ENCODE measurements at places on chromosomes 3 and 15.
A peak's percentile ranks its signal among the peaks of the same experiment; 100 is the strongest.

DNA sequence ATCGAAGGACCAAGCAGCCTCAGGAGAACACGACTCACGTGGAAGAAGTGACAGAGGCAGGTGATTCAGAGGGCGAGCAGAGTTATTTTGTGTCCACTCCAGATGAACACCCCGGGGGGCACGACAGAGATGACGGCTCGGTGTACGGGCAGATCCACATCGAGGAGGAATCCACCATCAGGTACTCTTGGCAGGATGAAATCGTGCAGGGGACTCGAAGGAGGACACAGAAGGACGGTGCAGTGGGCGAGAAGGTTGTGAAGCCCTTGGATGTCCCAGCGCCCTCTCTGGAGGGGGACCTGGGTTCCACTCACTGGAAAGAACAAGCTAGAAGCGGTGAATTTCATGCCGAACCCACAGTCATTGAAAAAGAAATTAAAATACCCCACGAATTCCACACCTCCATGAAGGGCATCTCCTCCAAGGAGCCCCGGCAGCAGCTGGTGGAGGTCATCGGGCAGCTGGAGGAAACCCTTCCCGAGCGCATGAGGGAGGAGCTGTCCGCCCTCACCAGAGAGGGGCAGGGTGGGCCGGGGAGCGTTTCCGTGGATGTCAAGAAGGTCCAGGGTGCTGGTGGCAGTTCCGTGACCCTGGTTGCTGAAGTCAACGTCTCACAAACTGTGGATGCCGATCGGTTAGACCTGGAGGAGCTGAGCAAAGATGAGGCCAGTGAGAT is 26.0 kb downstream of the SYNM start:
- peaks cover 5% of the 10 kb centered on the region for H3K36me3 ChIP-seq
- DNase-seq, result no peak
- H3K4me3 ChIP-seq, result no peak overlapping the region

DNA sequence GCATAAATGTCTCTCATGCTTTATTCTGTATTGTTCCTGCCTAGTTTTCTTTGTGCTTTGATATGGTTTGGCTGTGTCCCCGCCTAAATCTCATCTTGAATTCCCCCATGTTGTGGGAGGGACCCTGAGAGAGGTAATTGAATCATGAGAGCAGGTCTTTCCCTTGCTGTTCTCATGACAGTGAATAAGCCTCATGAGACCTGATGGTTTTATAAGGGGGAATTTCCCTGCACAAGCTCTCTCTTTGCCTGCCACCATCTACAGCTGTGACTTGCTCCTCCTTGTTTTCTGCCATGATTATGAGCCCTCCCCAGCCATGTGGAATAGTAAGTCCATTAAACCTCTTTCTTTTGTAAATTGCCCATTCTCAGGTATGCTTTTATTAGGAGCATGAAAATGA is 1596.6 kb downstream of the SI start:
- no peak for DNase-seq
- no peaks in the 10 kb centered on the region for H3K27me3 ChIP-seq
- H3K4me1 ChIP-seq, result no peaks in the 10 kb centered on the region
- no peaks in the 10 kb centered on the region for H3K36me3 ChIP-seq
- no peak overlapping the region for H3K4me3 ChIP-seq
- no peak overlapping the region for H3K27ac ChIP-seq

GRCh38 chr3:80537680-80538079 is 769.9 kb upstream of the ROBO1 start:
- no peaks in the 10 kb centered on the region for H3K4me1 ChIP-seq
- no peak overlapping the region for H3K27ac ChIP-seq
- H3K4me3 ChIP-seq, result no peak overlapping the region

DNA sequence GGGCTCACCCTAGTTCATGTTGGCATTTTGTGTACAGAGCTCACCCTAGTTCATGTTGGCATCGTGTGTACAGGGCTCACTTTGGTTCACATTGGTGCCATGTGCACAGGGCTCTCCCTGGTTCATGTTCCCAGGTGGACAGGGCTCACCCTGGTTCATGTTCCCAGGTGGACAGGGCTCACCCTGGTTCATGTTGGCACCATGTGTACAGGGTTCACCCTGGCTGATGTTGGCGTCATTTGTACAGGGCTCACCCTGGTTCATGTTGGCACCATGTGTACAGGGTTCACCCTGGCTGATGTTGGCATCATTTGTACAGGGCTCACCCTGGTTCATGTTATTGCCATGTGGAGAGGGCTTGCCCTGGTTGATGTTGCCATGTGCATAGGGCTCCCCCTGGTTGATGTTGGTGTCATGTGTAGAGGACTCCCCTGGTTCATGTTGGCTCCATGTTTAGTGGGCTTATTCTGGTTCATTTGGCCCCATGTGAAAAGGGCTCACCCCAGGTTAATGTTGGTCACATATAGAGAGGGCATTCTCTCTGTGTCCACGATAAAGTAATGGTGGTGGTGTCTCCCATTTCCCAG is 31.7 kb upstream of the NR2C2 start:
- H3K4me1 ChIP-seq, result no peaks in the 10 kb centered on the region
- H3K4me3 ChIP-seq, result no peak overlapping the region
- H3K36me3 ChIP-seq, result no peaks in the 10 kb centered on the region
- no peak overlapping the region for H3K27ac ChIP-seq

DNA sequence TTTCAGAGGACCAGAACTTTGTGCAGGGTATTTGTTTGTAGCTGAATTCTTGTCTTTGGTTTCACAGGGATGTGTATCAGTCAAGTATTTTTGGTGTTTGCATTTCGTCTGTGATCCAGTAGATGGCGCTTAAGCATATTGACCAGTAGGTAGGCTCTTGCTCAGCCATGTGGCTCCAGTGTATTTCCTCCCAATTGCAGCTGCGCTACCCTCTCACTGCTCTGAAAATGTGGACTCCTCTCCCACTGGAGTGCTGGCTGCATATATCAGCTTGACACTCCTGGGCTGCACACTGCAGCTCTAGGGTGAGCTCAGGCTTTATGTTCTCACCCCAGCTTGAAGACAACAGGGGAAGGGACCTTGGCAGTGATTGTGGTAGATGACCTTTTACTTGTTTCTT is 1264.3 kb upstream of the ALCAM start:
- no peaks in the 10 kb centered on the region for H3K4me1 ChIP-seq
- no peak overlapping the region for H3K4me3 ChIP-seq
- no peak overlapping the region for H3K27ac ChIP-seq
- DNase-seq, result no peak
- H3K27me3 ChIP-seq, result no peaks in the 10 kb centered on the region

- H3K4me1 ChIP-seq, result no peaks in the 10 kb centered on the region
- peak; percentile 18 for DNase-seq
- peaks cover 2% of the 10 kb centered on the region for H3K36me3 ChIP-seq
- no peak within 1 kb of the TSS for H3K27ac ChIP-seq
- no peak within 1 kb of the TSS for H3K4me3 ChIP-seq
Observed at GRCh38 chr3:113441051-113441770, at the start of gene CFAP44. CFAP44 (minus strand) TSS chr3:113441493; CDS start chr3:113433664, 7,829 bp downstream.

GRCh38 chr15:59306520-59307164 is 66.0 kb downstream of the MYO1E start:
- no peak overlapping the region for H3K4me3 ChIP-seq
- H3K36me3 ChIP-seq, result peaks cover 3% of the 10 kb centered on the region
- DNase-seq, result no peak
- no peak overlapping the region for H3K27ac ChIP-seq
- H3K27me3 ChIP-seq, result peaks cover 43% of the 10 kb centered on the region

DNA sequence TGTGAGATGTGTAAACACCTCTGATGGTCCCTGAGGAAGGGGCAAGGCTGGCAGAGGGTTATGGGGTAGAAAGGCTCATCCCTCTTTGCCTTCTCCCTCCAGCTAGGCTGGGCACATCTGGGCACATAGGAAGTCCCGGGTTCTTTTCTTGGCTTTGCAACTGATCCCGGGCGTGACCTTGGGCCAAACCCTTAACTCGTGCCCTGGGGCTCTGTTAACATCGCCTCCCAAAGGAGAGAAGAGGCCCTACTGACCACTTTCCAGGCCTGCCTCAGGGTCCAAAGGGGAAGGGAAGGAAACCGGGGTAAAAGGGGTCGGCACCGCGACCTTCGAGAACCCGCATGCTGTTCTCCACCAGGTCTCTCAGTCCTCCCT is 549 bp downstream of the C3orf18 start:
- no peaks in the 10 kb centered on the region for H3K27me3 ChIP-seq
- H3K36me3 ChIP-seq, result peaks cover 16% of the 10 kb centered on the region
- H3K27ac ChIP-seq, result no peak overlapping the region

DNA sequence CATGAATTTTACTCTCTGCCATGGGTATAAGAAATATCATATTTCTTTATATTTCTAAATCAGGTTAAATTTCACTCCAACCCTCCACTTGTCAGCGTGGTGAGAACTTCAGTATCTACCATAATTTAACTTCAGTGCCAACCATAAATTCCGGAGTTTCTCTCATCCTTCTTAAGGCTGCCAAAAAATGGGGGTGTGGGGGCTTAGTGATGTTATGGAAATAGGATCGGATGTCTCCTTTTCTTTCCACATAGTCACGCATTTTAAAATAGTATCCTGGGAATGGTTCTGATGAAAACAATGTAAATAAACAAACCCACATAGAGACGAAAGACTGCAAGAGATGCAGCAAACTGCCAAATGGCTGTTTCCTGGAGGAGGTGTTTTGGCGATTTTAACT is 12.9 kb upstream of the FAM3D start:
- H3K27me3 ChIP-seq, result peaks cover 39% of the 10 kb centered on the region
- H3K27ac ChIP-seq, result no peak overlapping the region
- H3K4me1 ChIP-seq, result no peaks in the 10 kb centered on the region
- no peak overlapping the region for H3K4me3 ChIP-seq
- H3K36me3 ChIP-seq, result no peaks in the 10 kb centered on the region
- DNase-seq, result no peak

DNA sequence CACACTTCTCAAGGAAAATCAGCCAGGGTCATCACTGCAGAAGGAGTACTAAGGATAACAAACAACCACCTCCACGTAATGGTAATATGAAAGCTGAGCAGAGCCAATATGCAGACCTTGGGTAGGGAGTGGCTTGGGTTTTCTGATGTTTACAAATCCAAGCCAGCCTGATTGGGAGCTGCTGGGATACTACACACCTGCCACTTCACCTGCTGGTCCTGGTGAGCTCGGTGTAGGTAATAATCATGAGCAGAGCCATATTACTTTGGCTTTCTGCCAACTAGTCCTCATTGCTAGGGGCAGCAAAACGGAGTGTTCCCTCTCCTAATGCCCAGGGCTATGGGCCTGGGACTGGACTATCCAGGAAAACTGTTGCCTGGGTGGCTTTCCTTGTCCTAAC is 433.5 kb upstream of the PPP2R3A start:
- H3K27me3 ChIP-seq, result no peaks in the 10 kb centered on the region
- no peaks in the 10 kb centered on the region for H3K36me3 ChIP-seq
- DNase-seq, result no peak
- no peak overlapping the region for H3K4me3 ChIP-seq
- H3K27ac ChIP-seq, result no peak overlapping the region
